Kasumi-1 (cell line): ENCODE measurements at places on chromosomes 12 and 14.

DNA sequence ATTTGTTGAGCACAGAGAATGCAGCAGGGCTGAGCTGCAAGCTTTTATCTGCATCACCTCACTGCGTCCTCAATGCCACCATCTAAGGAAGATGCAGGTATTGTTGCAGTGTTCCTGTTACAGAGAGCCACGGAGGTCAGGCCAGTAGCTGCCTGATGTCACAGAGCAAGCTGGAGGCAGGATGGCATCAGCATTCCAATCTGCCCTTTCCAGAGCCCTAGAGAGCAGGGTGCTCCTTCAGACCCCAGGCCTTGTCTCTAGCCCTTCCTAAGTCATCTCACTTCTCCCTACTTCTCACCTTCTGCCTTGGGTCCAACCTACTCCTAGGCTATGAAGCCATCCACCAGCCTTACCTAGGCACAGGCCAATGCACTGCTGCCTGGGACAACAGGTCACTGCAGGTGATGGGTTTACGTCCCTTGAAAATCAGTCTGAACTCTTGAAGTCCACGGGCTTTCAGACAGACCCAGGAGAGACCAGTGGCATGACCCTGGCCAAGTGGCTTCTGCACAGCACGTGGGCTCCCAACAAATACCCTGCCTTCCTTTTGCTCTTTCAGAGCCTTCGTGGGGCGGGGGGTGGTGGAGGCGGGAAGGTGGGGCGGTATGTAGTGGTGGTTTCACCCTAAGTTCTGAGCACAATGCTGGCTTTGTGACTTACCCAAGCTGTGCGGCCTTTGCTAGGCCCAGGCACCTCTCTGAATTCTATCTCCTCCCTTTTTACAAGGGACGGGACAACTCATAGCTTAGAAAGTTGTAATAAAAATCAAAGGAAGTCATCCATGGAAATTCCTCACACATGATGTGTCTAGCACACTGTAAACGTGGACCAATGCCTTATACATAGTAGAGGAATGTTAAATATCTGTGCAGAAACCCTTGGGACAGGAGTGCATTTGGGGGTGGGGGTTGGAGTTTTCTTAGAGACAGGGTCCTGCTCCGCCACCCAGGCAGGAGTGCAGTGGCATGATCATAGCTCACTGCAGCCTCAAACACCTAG, 136.0 kb downstream of the KSR2 start:
- DNase-seq, result no peak

GRCh38 chr14:94158239-94158883, 15.8 kb upstream of the PPP4R4 start:
- DNase-seq, result no peak

DNA sequence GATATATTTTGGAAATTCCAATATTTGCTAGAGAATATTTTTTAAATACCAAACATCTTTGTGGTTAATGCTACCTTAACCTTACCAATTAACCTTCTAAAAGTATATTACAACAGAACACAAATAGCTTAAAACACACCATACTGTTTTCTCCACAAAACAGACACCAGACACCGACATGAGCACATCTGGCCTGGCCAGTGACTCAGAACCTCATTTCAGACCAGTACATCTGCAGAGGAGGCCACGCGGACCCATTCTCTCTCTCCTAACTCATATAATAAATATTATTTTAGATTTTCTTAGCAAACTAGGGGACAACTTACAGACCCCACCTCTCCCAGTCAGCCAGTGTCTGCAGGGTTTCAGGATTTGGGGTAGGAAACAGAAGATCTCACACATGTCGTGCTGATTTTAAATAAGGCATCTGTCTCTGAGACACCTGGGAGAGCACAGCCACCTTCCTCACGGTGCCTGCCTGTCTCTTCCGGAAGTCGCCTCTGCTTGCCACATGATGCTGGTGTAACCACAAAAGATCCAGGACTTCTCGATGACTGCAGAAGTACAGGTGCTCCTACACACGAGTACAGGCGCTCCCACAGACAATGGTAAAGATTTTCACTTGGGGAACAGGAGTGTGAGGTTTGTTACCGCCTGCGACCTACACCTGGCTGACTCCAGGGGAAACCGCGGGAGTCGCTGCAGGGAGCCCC, 9.7 kb upstream of the ANKLE2 start:
- peak; percentile 27 for DNase-seq

GRCh38 chr12:32536000-32536345, 136.6 kb downstream of the FGD4 start:
- no peak for DNase-seq

DNA sequence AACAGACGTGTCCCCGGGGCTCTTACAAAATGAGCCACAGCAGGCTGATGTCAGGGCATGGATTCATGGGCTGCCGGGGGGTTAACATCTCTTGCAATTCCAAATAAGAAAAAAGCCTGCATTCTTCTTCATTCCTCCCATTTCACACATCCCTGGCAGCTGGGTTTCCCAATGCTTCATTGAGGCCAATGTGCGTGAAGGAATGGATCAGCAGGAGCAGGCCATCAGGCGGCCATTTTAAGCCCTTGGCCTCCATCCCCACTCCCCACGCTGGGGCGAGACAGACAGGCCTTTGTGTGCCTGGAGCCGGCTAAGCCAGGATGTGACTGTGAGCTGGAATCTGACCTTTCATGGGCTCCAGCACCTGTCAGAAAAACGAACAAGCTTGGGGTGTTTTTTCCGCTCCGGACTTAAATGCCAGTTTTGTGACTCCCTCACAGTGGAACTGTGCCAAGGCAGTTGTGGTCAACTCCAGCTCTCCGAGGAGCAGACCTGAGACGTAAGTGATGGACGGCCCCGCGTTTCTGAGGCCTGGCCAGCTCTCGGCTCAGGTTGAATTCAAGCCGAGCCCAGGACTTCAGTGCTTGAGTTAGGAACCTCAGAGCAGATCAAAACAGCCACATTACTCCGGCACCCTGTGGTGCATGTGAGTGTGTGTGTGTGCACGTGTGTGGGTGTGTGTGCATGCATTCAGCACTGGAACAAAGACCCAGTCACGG, 133.1 kb downstream of the TMEM30B start:
- DNase-seq, result no peak

GRCh38 chr12:118922405-118922804, 58.9 kb upstream of the SRRM4 start:
- DNase-seq, result no peak

DNA sequence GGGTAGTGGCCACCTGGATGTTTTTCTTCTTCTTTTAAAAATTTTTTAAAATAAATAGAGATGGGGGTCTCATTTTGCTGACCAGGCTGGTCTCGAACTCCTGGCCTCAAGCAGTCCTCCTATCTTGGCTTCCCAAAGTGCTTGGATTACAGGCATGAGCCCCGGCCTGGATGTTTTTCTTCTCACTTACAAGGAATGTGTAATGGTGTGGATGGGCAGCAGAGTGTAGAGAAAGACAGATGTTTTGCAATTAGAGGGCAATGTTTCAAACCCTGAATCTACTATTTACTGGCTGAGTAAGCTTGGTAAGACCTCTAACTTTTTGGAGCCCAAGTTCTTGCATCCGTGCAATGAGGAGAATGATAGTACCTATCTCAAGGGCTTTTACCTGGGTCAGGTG, 48.1 kb downstream of the ADCK1 start:
- no peak for DNase-seq

DNA sequence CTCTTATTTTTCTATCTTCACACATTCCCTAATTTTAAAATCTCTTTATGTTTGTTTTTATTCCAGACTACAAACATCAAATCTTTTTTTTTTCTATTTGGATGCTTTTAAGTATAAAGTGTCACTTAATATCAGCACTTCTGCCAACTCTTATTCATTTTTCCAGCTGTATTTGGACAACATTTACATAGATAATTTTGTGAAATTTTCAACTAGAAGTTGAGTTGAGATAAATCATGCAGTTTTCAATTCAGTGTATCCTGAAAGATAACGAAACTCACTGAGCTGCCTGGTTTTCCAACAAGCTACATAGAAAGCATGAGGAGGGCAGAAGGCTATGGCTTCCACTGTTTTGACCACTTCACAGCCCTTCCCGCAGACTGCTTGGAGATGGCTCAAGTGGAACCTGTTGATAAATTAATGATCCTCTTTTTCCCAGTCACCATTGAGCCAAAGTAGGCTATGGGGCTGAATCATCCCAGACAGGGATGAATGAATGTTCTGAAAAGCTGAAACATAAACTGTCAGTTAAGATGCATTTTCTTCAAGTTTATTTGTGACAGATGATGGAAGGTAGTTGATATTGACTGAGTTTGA, 213.9 kb downstream of the RAD51B start:
- no peak for DNase-seq

DNA sequence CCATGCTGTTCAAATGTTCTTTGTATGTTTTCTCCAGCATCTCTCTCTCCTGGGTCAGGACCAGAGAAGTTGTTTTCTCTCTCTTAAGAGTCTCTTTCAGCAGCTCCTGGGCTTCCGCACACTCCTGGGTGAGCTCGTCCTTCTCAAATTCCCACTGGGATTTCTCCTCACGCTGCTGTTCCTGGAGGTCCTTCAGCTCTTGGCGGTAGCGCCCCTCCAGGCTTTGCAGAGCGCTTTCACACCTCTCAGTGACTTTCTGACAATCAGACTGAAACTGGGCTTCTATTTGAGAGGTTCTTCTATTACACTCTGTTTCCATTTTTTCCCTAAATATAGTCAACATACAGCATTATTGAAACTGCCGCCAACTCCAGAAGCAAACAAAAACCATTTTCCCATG, 72.7 kb downstream of the NIN start:
- no peak for DNase-seq

DNA sequence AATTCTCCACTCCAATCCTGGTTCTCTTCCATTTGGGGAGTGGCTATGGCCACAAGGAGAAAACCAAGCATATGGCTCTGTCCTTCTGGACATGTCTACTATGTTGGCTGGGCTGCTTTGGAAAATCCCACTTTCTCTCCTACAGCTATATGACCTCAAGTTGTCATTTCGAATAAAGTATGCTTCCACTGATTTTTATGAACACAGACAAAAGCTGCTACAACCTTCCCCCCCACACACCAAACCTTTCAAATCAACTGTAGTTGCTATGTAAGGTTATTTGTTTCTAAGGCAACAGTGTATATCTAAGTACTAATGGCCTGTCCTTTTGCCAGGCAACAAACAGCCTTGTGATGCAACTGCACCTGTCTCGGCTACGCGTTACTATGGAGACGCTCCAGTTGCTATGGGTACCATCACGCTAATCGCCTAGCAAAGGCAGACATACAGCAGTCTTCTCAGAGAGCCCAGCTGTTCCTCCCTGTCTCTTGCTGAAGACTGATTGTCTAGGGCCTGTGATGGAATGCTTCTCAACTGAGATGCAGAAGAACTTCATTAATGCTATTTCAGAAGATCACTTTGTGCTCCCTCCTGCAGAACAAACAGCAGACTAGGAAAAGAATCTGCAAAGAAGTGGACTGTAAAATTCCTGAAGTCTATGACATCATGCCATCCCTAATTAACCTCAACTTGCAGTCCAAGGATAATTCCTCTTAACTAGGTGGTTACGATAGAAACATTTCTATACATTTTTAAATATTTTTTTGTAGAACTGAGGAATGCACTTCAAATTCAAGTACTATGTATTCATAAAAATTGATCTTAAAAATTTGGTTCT, 67.6 kb downstream of the FOXN3 start:
- DNase-seq, result no peak

GRCh38 chr12:83102499-83102898, 415.8 kb downstream of the TMTC2 start:
- DNase-seq, result no peak

DNA sequence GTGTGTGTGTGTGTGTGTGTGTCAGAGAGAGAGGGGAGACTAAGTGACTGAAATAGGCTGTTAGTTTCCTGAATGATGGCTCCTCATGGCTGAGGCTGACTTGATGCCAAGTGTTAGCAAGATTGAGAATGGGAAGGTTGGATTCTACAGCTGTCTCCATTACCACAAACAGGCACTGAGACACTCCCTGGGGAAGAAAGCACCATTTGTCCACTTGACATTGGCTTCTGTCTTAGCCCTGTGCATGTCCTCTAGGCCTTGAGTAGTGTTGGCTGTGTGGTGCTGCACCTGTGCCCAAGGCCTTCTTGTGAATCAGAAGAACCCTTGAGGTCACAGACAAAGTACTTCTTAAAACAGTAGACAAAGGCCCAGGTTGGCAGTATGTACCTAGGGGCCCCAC, 15.6 kb downstream of the ERG28 start:
- no peak for DNase-seq

DNA sequence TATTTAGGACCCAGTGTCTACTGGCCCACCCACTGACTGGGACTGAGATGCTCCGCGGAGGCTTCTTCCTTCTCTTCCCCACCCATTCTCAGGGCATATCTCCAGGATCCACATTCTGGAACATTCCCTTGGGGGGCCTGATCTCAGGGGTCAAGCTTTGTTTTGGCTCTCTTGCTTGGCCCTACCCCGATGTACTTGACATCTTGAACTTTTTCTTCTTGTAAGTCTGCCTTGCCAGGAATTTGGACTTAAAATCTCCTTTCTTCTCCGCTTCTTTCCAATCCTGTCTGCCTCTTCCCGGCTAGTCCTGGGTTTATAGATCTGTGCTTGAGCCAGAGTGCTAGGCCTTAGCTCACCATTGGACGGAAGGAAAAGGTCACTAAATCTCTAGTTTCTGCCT, 22.1 kb downstream of the DACT1 start:
- no peak for DNase-seq
